ENCODE measurements at places on chromosomes 2 and 18.
A peak's percentile ranks its signal among the peaks of the same experiment; 100 is the strongest.

DNA sequence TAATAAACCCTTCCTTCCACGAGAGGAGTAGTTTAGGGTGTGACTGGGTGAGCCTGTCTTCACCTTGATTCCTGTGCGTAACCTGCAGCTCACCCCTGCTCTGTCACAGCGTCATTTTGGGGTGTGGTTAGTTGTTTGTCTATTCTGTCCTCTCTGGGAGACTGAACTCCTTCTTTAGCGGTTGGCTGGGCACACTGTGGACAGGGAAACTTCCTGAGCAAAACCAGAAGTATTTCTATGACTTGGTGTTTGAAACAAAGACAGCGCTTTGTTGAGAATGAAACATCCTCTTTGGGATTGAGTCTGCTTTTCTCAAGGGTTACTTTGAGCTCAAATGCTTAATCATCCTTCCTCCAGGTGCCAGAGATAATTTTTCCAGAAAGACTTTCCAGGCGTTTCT, 270.7 kb downstream of the HRH4 start:
- no peak for DNase-seq

- no peak for DNase-seq
These were observed 667.2 kb downstream of the ZEB2 start for GRCh38 chr2:143852759-143853158.

- no peak for DNase-seq
These were observed 636 bp upstream of the IMMT start for GRCh38 chr2:86195808-86196387.

DNA sequence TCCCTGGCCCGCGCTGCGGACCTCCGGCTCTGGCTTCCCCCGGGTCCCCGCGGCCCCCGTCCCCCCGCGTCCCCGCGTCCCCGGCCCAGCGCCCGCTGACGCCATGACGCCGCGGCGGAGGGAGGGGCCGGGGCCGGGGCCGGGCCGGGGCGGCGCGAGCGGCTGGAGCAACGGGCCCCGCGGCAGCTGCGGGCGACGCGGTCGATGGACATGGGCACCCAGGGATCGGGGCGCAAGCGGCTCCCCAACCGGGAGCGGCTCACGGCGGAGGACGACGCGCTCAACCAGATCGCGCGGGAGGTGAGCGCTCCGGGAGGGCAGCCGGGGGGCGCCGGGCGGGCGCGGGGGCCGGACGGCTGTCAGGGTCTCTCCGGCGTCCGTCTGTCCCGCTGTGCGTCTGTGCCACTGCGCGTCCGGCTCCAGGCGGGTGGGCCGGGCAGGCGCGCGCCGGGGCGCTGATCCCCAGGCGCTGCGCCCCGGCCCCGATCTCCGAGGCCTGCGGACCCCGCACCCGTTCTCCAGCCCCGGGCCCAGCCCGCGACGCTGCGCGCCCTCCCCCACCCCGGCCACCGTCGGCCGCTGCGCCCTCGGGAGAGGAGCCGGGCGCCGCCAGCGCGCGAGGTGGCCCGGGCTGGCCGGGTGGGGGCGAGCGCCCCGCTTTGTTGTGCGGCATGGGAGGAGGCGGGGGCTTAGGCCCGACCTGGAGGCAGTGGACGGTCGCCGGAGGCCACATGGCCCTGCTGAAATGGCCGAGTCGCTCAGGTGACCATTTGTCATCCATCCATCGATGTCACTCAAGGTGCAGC, at the start of gene LRRFIP1:
Gene LRRFIP1 (plus strand): TSS at position 147 of the 806 bp plus-strand sequence. CDS start 58 bp downstream, at position 205.
- peak; percentile 10 for DNase-seq

GRCh38 chr2:12419803-12420202, 296.9 kb upstream of the TRIB2 start:
- no peak for DNase-seq

DNA sequence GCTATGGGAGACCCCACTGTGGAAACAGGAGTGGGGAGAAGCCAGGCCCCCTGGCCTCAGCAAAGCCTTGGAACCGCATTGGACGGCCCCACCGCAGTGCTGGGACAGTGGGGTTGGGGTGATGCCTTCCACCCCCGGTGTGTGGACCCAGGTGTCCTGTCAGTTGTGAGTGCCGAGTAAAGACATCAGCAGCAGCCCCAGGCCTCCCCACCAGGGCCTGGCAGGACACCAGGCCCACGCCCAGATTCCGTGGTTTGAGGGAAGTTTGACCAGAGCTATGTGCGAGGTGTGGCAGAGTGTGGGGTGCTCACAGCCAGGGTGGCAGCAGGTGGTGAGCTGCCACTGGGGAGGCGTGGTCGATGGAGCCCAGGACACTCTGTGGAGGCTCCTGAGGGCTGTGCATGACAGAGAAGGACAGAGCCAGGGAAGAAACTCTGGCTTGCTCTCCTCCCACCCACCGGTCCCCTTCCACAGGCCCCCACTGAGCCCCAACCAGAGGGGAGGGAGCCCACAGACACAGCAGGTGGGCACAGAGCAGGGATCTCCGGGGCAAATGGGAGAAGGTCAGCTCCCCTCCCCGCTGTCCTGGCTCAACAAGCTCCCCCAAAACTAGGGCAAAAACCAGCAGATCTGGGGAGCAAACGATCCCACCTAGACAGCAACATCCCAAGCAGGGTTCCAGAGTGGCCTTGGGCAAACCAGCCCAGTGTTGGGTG, 69.1 kb downstream of the TWIST2 start:
- no peak for DNase-seq

DNA sequence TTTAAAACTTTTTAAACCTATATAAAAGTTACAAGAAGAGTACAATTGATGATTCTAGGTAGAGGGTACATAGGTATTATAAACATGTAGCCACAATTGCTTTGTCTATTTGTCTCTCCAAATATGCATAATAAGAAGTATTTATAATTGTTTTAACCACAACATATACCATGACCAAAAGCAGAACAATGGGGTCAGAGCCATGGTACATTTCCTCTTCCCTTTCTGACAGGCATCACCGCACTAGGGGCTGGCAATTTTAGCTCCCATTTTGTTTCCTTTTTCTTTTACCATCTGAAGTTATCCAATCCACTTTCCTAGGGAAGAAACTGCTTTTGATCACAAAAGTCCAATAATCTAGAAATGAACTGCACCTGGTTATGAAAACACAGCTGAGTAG, 49.3 kb downstream of the TMX3 start:
- no peak for DNase-seq

- DNase-seq, result no peak
These were observed 781 bp upstream of the SLC5A6 start for GRCh38 chr2:27212626-27213471.

- DNase-seq, result no peak
These were observed at the start of gene LYG2 for GRCh38 chr2:99255491-99256318. Gene LYG2, minus strand, starts transcription at chr2:99255666. Its CDS starts 1,406 bp downstream, at chr2:99254260.

GRCh38 chr2:68317971-68318913, 1.5 kb downstream of the CNRIP1 start:
- DNase-seq, result no peak

- no peak for DNase-seq
These were observed 174.7 kb downstream of the EIPR1 start for GRCh38 chr2:3202926-3203325.

DNA sequence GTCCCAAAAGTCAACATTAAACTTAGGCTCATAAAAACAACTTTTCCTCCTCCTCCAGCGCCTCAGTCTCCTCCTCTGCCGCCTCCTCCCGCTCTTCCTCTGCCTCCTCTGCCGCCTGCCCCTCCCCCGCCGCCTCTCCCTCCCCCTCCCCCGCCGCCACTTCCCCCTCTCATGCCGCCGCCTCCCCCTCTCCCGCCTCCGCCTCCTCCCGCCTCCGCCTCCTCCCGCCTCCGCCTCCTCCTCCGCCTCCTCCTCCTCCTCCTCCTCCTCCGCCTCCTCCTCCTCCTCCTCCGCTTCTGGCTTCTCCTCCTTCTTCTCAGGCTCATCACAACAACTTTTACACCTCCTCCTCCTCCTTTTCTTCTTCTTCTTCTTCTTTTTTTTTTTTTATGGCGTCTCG, 599.9 kb downstream of the TMEM182 start:
- DNase-seq, result no peak

GRCh38 chr2:235131334-235132305, 179.8 kb downstream of the SH3BP4 start:
- DNase-seq, result no peak

- no peak for DNase-seq
These were observed 17.3 kb downstream of the LYPD6B start for GRCh38 chr2:149055751-149056150.

DNA sequence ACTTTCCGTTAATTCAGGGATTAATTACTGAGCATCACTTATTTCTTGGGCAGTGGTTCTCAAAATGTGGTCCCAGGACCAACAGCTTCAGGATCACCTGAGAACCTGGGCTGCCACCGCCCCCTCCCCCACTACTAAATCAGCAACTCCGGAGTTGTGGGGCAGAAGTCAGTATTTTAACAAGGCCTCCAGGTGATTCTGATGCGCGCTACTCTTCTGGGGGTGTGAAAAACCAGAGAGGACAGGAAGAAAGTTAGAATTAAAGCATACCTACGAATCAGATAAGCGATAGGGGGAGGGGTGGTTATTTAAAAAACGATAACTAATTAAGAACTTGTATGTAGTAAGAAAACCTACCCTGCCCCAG, 319 bp downstream of the ZSCAN30 start:
- no peak for DNase-seq

DNA sequence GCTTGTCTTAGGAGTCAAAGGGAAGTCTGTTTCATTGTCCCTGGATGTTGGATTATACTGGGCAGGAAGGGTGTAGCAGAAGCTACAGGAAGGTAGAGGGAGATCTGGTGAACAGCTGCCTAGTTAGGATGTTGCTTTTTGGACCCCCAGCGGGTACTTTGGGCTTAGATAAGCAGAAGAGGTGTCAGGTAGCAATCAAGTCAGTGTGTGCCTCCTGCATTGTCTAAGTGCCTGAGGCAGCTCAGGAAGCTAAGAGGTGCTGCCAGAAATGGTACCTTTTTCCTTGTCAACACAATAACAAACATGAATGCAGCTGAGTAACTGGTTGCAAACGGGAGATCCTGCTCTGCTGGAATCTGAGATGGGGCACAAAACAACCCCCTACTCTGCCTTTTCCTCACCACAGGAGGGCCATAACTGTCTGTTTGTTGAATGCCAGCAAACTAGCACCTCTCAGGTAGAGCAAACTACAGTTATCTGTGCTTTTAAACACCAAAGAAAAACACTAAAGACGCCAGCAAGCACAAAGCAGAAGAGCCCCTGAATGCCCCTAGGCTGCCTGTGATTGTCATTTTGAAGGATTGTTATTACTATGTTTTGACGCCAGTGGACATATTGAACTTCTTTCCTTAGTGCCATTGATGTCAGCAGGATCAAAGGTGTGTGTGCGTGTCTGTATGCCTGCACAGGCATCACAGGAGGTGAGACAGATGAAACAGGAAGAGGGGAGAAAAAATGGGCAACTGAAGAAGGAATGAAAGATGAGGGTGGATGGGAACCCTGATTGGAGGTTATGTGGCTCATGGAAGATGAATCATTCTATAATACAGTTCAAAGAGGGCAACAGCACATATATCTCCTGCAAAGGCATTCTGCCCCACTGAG, 151.4 kb downstream of the ETAA1 start:
- DNase-seq, result no peak

GRCh38 chr2:104863468-104864279, 9.8 kb downstream of the POU3F3 start:
- no peak for DNase-seq

DNA sequence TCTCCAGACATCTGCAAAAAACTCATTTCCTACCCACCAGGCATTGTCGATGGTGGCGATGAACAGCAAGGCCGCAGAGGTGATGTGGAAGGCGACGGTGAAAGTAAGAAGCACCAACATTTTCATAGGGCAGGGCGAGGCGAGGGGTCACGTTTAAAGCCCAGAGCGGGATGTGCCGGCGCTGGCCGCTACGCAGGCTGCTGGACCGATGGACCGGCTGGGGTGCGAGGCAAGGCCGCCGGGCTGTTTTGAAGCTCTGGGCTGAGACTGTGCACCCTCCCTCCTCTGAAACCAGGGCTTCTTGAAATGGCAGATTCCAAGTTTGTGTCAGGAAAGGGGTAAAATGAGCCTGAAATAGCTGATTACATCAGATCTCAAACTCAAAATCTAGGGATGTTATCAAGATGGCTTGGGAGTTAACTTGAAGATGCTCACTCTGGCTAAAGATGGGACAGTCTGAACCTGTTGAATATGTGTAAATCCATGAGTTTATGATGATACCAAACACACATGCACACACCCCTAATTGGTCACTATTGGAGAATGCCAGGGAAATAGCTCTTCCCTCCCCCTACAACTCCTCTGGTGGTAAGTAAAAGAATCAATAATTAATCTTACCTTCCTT, 31.6 kb upstream of the GAREM2 start:
- no peak for DNase-seq

GRCh38 chr18:26332991-26333390, 106.7 kb downstream of the TAF4B start:
- no peak for DNase-seq

DNA sequence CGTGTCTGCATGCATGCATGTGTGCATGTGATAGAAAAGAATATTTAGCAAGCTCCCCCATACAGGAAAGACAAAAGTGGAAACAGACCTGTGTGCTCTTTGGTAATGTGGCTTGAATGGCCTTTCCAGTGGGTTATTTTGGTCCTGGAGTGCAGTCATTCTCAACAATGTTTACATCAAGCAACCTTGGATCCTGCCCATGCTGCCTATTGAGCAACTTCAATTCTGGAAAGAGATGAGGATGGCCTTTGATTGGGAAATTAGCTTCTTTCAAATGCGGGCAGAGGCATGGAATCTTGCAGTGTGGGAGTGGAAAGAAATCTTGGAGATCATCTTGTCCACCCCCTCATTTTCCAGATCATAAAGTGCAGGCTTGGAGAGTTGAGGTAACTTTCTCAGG, 87.2 kb upstream of the SMAD2 start:
- no peak for DNase-seq

DNA sequence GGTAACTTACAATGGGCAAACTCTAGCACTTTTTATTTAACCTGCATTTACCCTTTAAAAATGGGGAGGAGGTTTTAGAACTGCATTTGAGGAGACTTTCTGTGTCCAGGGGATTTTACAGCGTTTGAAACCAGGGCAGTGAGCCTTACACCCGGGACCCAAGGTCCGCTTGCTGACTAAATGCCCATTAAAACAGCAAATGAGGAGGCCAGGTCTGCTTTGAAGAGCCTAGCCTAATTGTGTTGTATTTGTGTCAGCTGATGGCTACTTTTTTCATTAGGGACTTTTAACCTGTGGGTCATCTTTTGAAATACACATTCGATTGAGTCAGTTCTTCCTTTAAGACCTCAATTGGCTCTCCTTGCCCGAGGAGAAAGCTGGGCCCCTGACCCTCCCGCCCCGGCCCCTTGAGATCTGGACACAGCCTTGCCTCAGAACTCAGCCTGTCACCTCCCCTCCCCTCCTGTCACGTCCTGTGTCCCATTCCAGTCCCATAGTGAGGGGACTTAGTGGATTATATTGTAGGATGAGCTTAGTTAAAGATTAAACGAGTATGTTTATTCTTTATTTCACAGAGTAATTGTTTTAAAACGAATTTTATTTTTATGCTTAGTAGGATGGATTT, 69.0 kb downstream of the KLHL29 start:
- no peak for DNase-seq

All from stimulated activated CD4-positive, alpha-beta T cell treated with anti-CD3 and anti-CD28 coated beads, Interleukin-15, amount 100 ng/mL, for 1 hour (primary cell).